ENCODE measurements at places on chromosomes 13 and 19.

DNA sequence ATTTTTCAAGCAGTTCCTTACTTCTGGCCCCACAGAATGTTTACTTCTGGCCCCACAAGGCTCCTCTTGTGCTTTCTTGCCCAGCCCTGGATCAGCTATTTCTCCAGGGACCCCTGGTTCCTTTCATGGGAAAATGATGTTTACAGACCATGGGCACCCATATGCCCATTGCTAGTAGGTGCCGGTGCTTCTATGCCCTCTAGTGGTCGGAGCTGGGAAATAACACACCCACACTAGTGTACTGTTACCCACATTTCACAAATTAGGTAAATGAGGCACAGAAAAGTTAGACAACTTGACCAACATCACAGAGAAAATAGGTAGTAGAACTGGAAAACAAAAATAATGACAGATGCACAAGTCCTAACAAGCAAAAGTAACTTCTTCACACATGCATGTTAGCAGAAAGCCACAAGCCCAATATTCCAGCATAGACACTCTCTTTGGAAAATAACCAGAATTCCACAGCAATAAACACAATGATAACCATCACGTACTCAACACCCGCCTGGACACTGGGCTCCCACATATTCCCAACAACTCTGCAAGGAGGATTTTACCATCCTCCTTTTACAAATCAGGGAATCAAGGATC is 1.3 kb upstream of the CEACAM6 start:
- peak; percentile 59 for DNase-seq

DNA sequence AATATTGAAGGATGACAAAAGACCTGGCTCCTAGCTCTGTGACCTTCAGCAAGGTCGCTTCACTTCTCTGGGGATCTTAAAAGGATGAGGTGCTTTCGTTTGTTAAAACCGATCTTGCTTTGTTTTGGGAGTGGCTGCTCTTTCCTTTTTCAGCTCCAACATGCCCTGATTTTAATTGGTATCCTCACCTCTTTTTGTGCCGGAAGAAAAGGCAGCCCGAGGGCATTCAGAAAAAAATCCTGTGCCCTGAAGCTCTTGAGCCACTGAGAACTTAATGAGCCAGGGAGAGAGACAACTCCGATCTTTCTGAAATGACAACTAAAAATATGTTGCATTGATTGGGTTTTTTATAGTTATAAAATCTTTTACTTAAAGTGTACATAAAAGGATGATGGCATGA is 19.4 kb downstream of the CLDN10 start:
- no peak for DNase-seq

GRCh38 chr19:16041299-16041990 is 34.9 kb upstream of the TPM4 start:
- peak; percentile 70 for DNase-seq

DNA sequence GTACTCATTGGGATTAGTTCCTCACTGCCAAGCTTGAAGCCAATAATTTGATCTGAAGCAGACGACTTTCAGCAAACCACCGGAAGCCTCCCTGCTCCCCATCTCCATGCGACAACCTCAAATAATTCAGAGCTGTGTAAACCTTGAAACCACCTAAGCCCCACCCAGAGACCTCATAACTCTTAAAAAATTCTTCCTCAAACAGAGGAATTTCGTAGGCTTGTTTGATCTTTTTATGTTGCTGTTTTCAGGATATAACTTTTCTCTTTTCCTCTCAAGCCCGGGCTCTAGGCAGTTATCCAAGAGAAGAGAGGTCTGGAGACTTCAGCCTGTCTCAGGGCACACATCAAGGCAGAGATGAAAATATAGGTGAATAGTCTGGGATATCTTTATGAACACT is 311.6 kb downstream of the KCNRG start:
- no peak for DNase-seq

DNA sequence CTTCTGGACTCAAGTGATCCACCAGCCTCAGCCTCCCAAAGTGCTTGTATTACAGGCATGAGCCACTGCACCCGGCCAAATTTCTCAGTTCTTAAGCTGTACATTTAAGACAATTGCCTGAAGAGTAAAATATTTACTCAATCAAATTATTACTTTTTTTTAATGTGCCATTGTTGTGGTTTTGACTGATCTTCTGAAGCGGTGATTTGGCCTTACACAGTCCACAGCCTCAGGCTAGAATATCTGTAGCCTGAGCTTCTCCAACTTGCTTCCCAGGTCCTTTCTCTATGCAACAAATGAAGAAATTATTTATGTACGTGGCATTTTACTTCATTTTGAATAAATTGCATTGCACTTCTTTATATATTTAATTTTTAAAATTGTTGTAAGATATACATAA is 281.3 kb downstream of the KLF5 start:
- DNase-seq = no peak

DNA sequence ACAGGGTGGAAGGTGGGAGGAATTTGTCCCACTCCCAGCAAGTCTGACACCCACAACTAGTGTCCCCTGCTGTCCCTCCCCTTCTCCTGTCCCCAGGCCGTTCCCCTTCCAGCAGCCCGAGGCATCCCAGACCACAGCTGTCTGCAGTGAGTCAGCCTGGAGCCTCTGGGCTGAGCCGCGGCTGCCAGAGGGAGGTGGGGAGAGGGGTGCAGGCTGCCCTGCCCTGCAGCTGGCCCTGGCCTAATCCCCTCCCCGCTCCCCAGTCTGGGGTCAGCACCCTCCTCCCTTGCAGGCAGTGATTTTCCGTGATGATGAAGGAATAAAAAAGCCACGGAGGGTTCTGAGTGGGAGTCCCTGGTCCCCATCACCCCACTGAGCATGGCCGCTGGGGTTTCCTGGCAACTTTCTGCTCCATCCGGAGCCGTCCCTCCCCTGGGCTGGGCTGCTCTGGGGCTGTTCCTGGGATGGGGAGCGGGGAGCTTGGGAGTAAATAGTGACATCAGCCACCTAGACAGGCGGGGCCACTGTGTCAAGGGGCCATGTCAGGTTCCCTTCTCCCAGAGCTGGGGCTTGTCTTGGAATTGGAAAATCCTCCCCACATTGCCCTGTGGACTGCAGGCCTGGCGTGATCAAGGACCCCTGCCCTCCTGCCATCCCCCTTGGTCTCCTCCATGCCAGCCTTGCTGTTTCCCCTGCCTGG is 16.8 kb downstream of the SPC24 start:
- DNase-seq = no peak

GRCh38 chr13:48977973-48978372 is 2.3 kb downstream of the FNDC3A start:
- no peak for DNase-seq

- DNase-seq = no peak
Observed at GRCh38 chr13:50779443-50780200, 63.9 kb downstream of the DLEU7 start.

DNA sequence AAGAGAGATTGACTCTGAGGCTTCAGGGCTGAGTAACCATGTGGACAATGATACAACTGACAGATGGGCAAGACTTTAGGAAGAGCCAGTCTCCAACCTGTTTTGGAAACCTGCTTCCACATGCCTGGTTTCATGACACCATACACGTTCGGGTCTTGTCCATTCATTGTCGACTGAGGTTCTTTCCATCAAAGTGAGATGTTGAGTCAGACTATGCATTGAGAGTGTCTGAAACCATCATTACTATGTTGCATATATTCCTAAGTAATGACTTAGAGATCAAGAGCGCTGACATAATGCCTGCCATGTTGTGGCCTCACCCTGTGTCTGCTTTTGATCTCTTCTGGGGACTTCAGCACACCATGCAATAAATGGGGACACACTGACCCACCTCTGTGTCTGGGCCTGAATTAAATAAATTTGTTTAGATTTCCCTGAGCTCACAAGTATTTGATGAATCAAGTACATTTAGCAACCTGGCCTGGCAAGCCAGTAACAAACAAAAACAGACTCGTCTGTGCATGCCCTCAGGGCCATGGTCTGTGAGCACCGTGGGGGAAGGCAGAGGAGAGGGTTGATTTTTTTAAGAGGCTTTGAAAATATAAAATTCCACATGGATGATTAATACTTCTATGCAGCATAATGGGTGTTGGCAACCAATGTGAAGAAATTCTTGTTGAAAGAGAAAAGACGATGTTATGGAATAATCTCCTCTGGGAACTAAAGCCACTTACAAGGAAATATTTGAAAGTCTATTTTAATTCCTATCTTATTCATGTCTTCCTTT is 49.9 kb upstream of the UBAC2 start:
- no peak for DNase-seq

- DNase-seq = no peak
Observed at GRCh38 chr13:27919659-27919933, 204 bp upstream of the PDX1 start.

- DNase-seq = no peak
Observed at GRCh38 chr19:34489175-34489574, 7.6 kb downstream of the WTIP start.

- no peak for DNase-seq
Observed at GRCh38 chr13:42001580-42001979, 40.7 kb upstream of the VWA8 start.

DNA sequence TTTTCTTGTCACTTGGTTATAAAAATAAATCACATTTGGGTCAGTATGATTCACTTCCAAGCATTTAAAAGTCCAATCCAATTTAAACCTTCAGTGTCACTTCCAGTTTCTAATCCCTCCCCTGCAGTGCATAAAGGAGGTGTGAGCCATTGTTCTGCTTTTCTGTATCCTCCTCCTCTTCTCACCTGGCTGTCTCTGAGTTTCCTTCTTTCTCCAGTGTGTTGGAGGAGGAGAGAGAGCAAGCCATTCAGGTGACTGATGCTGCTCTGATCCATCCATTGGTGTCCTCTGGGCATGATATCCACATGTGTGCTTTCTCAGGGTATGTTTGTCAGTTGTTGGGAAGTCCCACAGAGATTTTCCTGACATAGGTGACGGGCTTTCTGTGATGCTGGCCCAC is 1.2 kb downstream of the NUDT15 start:
- no peak for DNase-seq

DNA sequence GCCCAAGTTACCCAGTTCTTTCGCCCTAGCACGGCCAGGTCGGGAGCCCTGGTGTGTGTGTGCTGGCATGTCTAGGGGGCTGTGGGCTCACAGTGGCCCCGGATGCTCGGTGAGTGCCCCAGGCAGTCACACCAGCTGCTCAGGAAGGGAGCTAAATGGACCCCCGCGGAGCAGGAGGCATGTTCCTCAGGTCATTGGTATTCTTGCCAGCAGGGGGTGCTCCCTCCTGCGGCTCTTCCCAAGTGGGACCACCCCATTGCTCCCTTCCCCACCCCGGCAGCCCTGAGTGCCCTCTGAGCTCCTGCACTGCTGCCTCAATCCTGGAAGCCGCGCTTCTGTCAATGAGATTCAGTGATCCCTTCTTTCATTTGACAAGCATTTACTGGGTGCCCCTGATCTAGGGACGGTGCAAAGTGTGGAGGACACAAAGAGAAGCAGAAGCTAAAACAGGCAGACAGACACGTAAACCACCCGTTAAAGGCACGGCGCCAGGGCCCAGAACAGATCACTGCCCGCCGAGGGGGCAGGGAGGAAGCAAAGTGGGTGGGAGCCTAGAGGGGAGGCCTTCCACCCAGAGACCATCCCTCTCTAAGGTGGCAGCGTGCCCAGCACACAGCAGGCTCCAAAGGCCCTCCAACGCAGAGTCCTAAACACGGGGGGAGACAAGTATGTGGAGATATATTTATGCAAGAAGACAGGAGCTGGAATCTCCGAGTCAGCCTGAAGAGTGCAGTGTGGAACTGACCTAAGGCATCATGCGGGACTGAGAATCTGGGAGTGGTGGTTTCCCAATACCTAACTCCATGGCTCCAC is 5.2 kb upstream of the ADPRHL1 start:
- DNase-seq = no peak

- no peak for DNase-seq
Observed at GRCh38 chr13:99381766-99382165, 74.6 kb upstream of the GPR183 start.

- no peak for DNase-seq
Observed at GRCh38 chr13:114285166-114285808, 3.9 kb downstream of the UPF3A start.

GRCh38 chr13:42985312-42986175 is 6.5 kb downstream of the EPSTI1 start:
- no peak for DNase-seq

- DNase-seq = no peak
Observed at GRCh38 chr13:57638186-57638890, 6.8 kb downstream of the PCDH17 start.

- DNase-seq = no peak
Observed at GRCh38 chr19:24159707-24160106, 72.7 kb downstream of the ZNF254 start.

DNA sequence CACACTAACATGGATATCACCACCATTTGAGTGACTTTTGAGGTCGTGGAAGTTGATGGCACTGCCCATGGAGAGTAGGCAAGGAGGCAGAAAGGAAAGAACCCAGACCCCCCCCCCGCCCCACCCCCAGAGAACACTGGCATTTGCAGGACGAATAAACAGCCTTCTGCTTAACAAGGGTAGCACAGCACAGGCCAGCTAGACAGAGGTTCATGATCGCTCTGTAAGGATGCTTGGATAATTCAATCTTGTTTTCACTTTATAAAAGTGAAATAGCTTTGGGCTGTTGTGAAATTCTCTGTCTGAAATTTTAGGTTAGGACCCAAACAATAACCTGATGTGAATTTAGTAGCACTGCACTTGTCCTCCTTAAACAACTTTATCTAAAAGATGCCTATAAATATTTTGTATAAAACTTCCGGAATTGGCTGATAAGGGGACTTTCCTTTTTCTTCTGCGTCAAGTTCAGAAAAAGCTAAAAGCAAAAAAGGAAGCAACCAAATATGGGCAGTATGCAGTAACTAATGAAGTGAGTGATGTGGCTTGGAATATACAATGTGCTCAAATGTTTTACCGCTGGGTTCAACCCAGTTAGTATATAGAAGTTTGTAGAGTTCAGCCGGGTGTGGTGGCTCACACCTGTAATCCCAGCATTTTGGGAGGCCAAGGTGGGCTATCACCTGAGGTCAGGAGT is 163.7 kb downstream of the SHISA2 start:
- DNase-seq = no peak

- DNase-seq = no peak
Observed at GRCh38 chr13:45048890-45049407, 59.6 kb downstream of the GPALPP1 start.

Data from activated CD4-positive, alpha-beta T cell treated with anti-CD3 and anti-CD28 coated beads for 24 hours (primary cell).